BJ (cell line): ENCODE measurements at places on chromosomes 4 and X.

GRCh38 chrX:54447461-54447860 lies 7.3 kb downstream of the TSR2 start:
- DNase-seq = no peak

GRCh38 chr4:13893211-13893610 lies 265.7 kb upstream of the BOD1L1 start:
- no peak for DNase-seq

DNA sequence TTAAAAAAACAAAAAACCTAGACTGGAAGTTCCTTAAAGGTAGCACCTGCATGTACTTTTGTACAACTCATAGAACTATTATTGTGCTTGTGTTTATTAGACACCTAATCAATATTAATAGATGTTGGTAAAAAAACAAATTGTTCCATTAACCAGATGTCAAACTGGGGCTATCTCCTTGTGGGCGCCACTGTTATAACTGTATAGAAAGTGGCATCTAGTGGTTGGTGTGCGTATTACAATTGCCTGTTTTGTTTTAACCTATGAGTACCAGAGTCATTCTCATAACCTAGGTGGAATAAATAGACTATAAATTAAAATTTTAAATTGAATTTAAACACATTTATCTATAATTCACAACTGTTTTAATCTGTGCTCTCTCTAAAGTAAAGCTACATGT lies 97.4 kb downstream of the COL4A5 start:
- DNase-seq = no peak

DNA sequence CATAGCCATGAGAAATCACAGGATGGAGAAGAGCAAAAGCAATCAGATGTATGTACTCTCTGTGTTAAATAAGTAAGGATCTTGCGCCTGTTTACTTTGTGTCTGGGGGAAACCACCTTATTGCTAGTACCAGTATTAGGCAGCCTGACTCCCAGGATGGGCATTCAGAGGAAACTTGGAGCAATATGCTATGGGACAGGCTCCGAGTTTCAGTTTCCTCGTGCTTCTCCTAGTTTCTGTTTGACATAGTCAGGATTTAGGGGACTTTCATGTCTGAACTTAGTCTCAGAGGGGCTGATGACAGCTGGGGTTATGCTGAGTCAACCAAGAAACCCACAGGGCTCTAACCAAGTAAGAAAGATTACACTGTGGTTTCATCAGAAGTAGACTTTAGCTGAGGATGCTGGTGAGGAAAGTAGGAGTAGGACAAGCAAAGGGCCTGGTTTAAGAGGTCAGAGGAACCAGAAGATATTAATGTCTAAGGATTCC lies 13.5 kb downstream of the NSUN7 start:
- no peak for DNase-seq

DNA sequence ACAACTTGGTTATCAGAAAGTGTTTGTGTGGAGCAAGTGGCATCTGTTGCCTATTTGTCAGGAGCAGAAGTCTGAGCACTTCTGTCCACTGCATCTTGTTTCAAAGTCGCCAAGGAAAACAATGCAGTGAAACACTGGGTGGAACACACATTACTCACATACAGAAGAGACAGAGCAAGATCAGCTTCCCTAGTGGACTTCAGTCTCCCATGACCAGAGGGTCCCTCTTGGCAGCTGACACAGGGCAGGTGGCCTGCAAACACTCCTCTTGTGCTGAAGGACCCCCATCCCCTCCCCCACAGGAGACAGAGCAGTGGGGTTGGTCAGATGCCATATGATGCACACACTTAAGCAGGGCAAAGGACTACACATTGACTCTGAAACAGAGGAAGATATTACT lies 3.6 kb upstream of the BBS12 start:
- no peak for DNase-seq

DNA sequence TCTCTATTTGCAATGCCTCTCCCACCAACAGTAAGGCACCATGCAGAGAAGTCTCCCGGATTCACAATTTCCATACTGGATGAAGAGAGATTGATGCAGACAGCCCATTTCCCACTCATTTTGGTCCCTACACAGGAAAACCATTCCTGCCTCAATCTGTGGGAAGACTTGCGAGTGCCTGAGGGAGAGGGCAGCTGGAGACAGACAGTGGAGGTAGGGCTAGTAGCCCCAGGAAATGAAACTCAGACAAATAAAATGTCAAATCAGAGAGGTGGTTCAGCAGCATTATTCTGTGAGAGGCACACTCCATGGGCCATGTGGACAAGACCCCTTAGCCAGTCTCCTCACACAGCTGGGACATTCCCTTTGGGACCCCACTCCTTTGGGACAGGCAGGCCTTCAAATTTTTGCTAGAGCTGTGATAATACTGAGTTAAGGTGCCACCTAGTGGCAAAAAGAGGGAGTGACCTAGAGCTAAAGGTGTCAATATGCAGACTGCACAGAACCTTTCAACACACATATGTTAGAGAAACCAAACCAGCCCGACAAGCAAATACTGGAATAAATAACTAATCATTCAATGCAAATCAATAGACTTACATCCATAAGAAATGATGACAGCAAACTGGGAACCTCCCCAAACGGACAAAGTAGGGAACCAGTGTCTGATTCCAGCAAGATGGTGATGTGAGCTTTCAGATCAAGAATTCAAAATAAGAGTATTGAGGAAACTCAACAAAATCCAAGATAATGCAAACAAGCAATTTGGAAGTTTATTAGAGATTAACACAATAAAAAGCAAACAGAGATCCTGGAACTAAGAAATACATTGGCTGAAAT lies 1865.3 kb upstream of the AGA start:
- no peak for DNase-seq

DNA sequence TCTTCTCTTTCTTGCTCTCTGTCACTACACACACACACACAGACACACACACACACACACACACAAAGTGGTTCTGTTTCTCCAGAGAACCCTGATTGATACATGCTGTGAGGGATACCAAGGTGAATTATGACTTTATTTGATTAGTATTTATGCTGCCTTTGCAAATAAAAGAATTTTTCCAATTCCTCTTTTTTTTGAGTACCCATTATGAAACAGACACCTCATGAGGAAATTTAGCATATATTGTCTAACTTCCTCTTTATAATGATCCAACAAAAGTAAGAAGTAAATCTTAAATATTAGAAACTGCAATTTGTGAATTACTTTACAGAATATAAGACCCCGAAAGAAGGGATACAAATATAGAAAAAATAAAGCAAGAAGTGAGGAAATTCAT lies 14.3 kb upstream of the RAB28 start:
- DNase-seq = no peak

DNA sequence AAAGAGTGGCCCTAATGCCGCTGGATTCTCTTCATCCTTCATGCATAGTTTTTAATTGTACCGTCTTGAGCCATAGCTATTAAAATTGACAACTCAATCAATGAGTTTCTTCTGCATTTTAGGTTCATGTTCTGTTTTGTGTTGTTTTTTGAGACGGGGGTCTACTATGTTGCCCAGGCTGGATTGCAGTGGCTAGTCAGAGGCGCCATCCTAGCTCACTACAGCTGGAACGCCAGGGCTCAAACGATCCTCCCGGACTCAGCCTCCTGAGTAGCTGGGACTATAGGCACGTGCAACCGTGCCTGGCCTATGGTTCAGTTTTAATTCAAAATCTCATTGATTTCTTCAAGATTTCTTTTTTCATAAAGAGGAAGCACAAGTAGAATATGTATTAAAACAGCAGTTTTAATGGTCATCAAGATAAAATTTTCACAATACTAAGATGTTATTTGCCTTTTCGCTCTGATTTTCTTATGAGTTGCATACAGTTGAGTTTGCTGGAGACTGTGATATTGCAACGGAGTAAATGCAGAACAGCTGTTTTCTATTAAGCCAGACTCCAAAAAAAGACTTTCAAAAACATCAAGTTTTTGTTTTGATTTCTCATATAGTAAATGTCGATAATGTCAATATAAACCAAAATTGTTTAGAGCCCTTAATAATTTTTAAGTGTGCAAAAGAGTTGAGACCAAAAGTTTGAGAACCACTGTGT lies 1.1 kb upstream of the STX18 start:
- DNase-seq = no peak

DNA sequence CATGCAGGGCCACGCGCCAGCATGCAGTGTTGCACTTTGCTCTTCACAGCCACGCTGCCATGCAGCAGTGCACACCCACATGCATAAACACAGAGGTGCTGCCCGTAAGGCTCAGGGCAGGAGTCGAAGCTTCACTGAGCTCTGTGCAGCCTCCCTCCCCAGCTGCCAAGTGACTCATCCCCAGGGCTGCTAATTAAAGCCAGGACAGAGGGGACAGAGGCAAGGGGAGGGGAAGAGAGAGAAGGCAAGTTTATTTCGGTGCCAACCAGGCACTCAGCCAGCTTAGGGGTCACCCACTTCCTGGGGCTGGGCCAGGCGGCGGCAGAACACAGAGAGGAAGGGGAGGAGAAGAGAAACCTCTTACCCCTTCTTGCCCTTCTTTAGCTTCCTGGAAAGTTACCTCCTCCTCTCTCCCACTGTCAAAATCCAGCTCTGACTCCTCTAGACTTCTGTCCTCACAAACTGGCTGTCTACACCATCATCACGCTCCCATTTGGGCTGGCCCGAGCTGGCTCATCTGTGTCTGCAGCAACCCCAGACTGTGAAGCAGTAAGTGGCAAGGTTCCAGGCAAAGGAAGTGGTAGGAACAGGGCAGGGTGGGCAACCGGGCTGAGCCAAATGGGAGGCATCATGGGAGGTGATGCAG lies 6.2 kb upstream of the IQSEC2 start:
- no peak for DNase-seq

- no peak for DNase-seq
Measured at GRCh38 chr4:140642674-140643437, 74.1 kb upstream of the UCP1 start.

GRCh38 chrX:45143455-45143854 lies 57.2 kb downstream of the DIPK2B start:
- DNase-seq = no peak

DNA sequence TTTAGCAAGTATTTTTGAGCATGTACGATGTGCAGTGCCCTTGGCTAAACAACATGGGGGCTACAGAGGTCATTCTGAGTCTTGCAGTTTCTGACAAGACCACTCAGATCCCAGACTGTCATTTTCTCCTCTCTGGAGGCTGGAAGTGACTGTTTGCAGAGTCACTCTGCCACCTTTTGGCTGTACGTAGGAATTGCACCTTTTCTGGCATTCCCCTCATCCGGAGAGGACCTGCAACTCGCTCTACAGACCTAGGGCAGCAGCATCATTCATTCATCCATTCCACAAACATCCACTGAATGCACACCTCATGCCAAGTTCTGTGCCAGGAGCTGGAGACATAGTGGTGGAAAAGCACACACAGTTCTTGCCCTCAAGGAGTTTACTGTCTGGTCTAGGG lies 160.4 kb upstream of the GPR101 start:
- no peak for DNase-seq
